ENCODE measurements at places on chromosomes 4 and X.

- H3K4me3 ChIP-seq, result no peak overlapping the region
- no peaks in the 10 kb centered on the region for H3K27me3 ChIP-seq
- no peaks in the 10 kb centered on the region for H3K36me3 ChIP-seq
- H3K4me1 ChIP-seq, result no peaks in the 10 kb centered on the region
Observed at GRCh38 chrX:12777670-12778069, 13.5 kb upstream of the PRPS2 start.

- peak within 1 kb of the TSS; percentile 97 for H3K4me3 ChIP-seq
- no peak for DNase-seq
- H3K27ac ChIP-seq, result peak within 1 kb of the TSS; percentile 96
Observed at GRCh38 chr4:101347267-101347556, at the start of gene PPP3CA. Gene PPP3CA, minus strand, starts transcription at chr4:101347526.

DNA sequence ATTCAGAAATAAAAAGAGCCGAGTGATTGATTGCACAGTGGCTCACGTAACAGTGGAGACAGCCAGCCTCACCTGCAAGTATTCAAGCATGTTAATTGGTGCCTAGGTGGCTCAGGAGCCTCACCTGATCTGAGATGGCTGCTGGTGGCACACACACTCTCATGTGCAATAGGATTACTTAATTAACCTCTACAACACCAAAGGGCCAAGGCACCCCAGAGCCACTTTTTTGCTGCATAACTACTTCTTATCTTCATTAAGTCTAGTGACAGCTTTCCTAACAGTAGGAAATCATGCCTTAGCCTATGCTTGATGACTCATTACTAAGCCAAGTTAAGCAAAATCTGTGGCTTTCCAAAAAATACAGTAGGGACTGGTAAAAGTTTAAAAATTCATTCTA is 117.3 kb upstream of the NOCT start:
- no peaks in the 10 kb centered on the region for H3K27me3 ChIP-seq
- H3K36me3 ChIP-seq, result no peaks in the 10 kb centered on the region
- no peak for DNase-seq
- H3K27ac ChIP-seq, result peak overlapping the region; percentile 36

DNA sequence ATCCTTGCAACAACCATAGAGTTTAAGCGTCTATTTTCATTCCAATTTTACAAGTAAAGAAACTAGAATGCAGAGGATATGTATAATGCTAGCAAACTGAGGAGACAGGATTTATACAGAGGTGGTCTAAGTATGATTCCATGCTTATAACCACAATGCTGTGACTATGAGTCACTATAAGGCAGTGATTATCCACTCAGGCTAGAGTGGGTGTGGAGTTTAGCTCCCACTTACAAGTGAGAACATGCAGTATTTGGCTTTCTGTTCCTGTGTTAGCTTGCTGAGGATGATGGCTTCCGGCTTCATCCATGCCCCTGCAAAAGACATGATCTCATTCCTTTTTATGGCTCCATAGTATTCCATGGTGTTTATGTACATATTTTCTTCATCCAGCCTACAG is 41.6 kb upstream of the EDA2R start:
- no peaks in the 10 kb centered on the region for H3K4me1 ChIP-seq
- H3K27me3 ChIP-seq, result no peaks in the 10 kb centered on the region
- H3K4me3 ChIP-seq, result no peak overlapping the region
- no peak for DNase-seq

GRCh38 chr4:26873391-26874026 is 12.9 kb downstream of the STIM2 start:
- no peak overlapping the region for H3K4me3 ChIP-seq
- no peaks in the 10 kb centered on the region for H3K36me3 ChIP-seq
- no peaks in the 10 kb centered on the region for H3K27me3 ChIP-seq
- peaks cover 6% of the 10 kb centered on the region for H3K4me1 ChIP-seq
- no peak for DNase-seq

- no peak for DNase-seq
- H3K4me3 ChIP-seq, result no peak overlapping the region
- H3K27me3 ChIP-seq, result no peaks in the 10 kb centered on the region
- H3K27ac ChIP-seq, result no peak overlapping the region
- H3K4me1 ChIP-seq, result no peaks in the 10 kb centered on the region
Observed at GRCh38 chr4:1086011-1086410, 27.4 kb downstream of the RNF212 start.

Data from lung (tissue), 17 donors.